ENCODE measurements at places on chromosomes 2 and 18.

DNA sequence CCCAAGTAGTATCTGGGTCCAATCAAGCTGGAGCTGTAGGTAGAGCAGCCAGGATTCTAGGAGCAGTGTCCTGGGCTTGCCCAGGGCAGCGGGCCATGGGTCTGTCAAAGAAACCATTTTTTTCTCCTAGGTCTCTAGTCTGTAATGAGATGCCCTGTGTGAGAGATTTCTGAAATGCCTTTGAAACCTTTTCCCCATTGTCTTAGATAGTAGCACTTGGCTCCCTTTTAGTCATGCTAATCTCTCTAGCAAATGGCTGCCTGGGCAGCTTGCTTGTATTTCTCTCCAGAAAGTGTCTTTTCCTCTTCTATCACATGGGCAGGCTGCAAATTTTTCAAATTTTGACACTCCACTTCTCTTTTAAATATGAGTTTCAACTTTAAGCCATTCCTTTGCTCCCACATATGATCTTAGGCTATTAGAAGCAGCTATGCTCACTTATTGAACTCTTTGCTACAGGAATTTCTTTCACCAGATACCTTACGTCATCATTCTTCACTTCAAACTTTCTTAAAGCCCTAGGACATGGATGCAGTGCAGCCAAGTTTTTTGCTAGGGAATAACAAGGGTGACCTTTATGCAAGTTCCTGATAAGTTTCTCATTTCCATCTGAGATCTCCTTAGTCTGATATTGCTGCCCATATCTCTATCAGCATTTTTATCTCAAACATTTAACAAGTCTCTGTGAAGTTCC, 890.2 kb upstream of the VRK2 start:
- no peak for DNase-seq

DNA sequence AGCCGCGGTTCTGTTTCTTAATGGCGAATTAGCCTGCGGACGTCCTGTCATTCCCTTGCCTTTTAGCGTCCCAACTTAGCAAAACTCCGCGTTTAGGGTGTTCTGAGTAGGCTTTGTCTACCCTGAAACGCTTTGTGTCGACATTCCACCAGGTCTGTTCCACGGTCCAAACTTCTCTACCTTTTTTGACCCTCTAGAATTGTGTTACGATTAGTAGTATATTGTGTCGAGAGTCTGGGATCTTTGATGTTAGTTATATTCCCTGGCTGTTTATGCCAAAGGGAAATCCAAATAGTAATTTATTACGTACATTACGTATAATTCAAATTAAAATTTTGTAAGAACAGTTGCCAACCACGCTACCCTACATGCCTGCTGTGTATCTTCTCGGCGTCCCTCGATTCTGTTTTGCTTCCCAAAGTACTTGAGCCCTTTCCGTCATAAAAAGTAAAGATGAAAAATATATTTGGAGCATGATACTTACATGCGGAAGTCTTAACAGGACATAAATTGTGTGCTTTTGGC, 495 bp upstream of the TTC32 start:
- DNase-seq, result no peak

DNA sequence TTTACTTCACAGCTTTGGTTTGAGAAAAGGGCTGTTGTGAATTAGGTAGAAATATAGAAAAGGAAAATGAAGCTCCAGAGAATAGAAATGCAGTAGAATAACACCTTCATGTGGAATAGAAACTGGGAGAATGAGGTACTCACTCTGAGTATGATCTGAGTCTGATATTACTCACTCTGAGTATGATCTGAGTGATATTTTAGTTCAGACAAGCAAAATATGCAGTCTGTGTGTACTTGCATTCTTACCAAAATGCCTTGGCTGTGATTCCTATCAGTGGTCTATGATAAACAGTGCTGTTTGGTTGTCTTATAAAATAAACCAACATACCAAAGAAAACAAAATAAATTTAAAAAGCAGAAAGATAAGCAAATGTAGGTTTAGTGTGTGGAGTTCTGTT, 487.6 kb downstream of the THSD7B start:
- no peak for DNase-seq

DNA sequence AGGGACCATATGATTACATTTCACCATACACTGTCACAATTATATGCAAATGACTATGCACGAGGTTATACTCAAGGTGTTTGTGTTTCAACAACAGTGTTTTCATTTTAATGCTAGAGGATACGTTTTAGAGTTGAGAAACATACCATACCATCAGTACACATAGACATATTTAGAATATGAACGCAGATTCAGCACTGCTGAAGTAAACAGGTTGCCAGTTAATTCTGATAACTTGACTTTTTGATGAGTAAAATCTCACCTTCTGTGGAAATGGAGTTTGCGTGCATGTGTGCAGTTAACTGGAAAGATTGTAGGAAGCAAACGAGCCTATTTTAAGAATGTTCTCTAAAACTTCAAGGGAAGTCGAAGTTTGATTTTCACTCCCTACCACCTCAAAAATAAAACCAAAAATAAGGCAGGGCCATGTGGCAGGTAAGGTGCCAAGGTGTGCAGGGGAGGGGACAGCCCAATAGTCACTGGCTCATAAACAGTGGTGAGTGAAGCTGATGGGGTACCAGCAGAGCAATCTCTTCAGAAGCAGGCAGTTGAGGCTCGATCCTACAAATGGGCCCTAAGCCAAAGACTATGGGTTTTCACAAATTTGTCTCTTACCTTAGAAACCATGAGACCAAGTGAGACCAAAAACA, 213.1 kb downstream of the IKZF2 start:
- DNase-seq, result no peak

DNA sequence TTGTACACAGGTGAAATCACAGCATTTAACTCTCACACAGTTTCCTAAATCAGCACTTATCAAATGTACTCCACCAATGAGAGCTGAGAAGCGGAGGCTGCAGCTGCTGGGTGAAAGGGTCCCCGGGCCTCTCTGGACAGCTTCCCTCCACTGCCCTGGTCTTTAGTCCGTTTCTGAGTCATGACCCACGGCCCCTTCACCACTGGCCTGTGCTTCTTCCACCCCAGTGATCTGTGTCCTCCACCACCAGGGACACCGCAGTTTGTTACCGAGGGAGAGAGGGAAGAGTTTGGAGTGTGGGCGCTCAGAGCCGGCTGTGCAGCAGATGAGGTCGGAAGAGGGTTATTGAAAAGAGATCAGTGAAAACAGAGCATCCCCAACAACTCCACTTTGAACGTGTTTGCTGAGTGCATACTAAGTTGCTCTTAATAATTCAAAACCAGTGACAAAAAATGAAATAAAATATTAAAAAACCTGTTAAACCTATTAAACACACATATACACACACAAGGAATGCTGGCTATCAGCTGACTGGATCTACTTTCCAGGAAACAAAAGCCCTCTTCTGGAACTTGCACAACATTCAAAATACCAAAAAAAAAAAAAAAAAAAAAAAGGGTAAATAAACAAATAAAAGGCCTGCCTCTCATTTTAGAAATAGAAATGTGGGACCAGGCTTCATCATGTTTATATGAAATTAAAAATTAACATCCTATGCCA, 54.1 kb downstream of the PXDN start:
- no peak for DNase-seq

- no peak for DNase-seq
Measured at GRCh38 chr2:133586978-133587377, 18.7 kb upstream of the NCKAP5 start.

- DNase-seq, result no peak
Measured at GRCh38 chr18:75338631-75339030, 88.9 kb downstream of the SMIM21 start.

- DNase-seq, result no peak
Measured at GRCh38 chr2:185255566-185255965, 483.0 kb upstream of the FSIP2 start.

DNA sequence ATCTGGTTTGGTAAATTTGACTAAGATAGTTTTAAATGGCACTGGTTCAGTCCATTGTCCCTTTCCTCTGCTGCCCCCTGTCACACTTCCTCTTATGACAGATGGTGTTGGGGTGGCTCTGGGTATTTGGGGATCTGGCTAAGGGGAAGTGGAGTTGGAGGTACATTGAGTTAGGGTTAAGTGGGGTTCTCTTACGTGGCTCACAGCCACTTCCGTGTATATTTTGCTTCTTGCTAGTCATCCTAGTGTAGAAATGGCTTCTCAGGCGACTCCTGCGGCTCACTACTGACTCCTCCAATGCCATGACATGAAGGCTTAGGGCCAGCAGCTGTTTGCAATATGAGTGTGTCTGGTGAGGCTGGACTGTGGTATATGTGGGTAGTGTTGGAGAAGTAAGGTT, 187.0 kb downstream of the HAUS1 start:
- no peak for DNase-seq

- no peak for DNase-seq
Measured at GRCh38 chr2:63661076-63661475, 72.3 kb downstream of the MDH1 start.

DNA sequence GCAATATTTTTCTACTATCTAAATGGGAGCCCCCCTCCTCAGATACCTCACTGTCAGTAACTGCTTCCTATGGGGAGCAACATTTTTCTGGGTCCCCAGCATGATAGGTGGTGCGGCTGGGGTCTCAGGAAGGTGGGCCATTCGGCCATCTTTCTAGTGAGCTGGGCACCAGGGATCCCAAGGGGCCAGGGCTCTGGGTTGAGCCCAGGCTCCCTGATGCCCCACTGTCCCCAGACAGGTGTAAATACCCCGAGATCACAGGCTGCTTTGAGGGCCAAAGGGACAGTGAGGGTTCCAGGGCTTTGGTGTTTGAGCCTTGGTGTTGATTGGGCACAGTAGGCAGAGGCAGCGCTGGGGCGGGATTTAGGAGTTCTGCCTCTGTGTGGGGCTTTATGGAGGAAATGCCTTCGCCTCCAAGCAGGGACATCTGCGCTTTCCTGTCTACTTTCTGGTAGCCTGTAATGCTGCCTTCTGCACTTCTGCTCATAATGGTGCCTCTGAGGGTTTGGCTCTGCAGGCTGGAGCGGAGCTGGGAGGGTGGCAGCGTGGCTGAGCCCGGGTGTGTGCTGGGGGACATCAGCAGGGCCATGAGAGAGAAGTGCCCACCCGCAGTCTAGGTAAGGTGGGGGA, 5.3 kb downstream of the ITM2C start:
- no peak for DNase-seq

- no peak for DNase-seq
Measured at GRCh38 chr2:136801661-136802060, 36.3 kb downstream of the THSD7B start.

DNA sequence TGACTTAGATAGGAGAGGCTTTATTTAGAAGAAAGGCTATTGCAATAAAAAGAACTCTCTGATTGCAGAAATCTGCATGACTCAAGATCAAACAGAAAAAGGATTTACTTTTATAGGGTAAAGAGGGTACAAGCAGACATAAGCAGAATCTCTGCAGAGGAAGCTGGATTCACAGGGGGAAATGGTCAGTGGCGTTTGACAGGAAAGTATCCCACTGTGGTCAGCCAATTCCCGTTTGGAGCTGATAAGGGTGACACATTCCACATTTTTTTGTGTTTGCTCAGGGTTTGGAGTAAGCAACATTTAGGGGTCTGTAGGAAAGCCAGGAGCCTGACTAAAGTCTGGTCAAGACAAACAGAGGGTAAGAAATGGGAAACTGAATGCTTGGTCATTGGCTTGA, 23.9 kb upstream of the SCYGR5 start:
- no peak for DNase-seq

DNA sequence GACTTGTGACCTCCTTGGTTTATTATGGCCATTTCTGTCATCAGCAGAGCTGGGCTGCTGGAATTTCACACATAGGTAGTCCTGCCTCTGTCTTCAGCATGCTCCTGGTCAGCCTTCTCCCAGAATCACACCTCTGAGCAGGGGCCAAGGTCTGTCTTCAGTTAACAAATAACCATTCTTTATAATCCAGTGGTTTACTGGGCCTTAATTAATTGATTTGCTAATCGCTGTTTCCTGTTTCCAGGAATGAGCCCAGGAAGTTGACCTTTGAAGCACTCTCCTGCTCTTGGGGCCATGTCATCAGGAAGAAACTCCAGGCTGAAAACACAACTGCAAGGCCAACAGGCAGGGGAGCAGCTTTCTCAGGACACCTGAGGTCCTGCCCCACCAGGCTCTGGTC, 278.5 kb downstream of the SRBD1 start:
- DNase-seq, result no peak

- no peak for DNase-seq
Measured at GRCh38 chr2:95267458-95268210, 6.6 kb upstream of the PROM2 start.

- no peak for DNase-seq
Measured at GRCh38 chr2:232320443-232320803, 58.1 kb upstream of the ALPP start.

GRCh38 chr2:109663721-109664120, 49.6 kb downstream of the SOWAHC start:
- DNase-seq, result no peak

DNA sequence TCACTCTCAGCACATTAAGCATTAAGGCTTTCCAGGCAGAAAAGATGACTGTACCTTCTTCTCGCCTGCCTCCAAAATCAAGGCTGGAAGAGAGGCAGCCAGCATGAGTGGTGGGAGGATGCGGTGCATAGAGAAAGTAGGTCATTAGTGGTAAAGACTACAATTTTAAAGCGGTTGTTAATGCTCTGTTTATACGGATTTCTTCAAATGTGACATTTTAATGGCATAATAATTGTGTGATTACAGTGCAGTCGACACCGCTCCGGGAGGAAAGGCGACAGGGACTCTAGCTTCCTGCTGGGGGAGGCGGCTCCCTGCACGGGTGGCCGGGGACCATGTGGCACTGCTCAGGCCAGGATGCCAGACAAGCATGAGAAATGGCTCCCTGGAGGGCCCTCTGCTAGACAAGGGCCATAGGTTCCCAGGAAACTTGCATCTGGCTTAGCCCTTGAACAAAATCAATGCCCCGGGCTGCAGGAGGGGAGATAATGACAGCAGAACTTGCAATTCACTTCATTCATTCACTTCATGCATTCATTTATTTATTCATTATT, 129.6 kb downstream of the GALNT14 start:
- DNase-seq, result no peak

DNA sequence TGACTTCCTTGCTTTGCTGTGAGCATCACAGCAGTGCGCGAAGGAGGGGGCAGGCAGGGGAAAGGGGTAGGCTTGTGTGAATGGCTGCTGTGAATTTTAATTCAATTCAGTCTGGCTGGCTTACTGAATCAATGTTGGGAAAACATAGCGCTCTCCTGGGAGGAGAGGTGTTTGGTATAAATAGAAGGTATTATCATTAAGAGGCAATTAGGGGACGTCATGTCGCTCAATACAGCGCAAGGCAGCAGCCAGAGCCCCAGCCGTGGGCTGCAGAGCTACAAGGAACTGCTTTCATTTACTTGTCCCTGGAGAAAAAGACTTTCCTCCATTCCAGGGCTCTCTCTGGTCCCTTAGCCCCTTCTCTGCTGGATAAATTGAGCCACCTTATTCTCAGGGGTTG, 181.4 kb upstream of the MSH6 start:
- DNase-seq, result no peak
